Ovary (tissue), 10 donors: ENCODE measurements at places on chromosomes 3 and 15.

DNA sequence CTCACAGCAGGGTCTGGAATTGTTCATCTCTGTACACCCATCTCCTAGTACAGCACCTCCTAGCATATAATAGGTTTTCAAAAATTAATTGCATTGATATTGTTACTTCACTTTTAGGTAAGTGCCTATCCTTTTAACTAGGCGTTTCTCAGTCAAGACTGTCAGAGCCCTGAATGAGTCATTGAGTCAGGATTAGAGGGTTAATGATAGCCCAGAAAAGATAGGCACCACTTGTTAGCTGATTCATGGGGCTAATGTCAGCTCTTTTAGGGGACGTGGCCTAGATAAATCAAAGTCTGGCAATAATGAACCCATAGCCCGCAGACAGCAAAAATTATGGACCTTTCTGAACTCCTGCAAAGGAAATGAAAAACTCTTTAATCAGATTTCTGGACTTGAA is 42.9 kb downstream of the TIMP4 start:
- no peak for DNase-seq

GRCh38 chr3:134666466-134666865 is 15.6 kb upstream of the KY start:
- DNase-seq = no peak

- no peak for DNase-seq
Observed at GRCh38 chr3:127908951-127909350, 6.1 kb upstream of the KBTBD12 start.

- no peak for DNase-seq
Observed at GRCh38 chr15:41258750-41259471, 27.8 kb downstream of the CHP1 start.

GRCh38 chr3:51739110-51739509 is 32.2 kb downstream of the GRM2 start:
- DNase-seq = no peak

- peak; percentile 66 for DNase-seq
Observed at GRCh38 chr15:62742409-62743171, 300.0 kb upstream of the TPM1 start.

DNA sequence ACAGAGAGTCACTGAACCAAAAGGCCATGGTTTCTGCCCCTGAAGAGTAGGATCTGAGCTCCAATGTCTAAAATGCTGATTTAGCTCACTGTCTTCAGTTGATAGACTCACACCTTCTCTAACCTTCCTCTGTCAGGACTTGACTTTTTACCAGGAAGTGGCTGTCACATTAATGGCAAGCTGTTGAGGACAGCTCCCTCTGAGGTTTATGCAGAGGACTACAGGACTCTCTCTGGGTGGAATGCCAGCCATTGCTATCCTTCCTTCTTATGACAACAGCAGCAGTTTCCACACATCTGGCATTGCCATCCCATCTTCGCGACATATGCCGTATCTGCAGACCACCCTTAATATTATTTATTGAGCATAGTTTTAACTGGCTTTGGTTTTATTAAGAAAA is 103.8 kb upstream of the PRICKLE2 start:
- no peak for DNase-seq

GRCh38 chr3:136787349-136787748 is 31.6 kb upstream of the SLC35G2 start:
- DNase-seq = no peak

GRCh38 chr3:141851411-141851810 is 25.0 kb upstream of the ATP1B3 start:
- no peak for DNase-seq

- DNase-seq = no peak
Observed at GRCh38 chr3:141391991-141392316, 23.6 kb downstream of the ZBTB38 start.

DNA sequence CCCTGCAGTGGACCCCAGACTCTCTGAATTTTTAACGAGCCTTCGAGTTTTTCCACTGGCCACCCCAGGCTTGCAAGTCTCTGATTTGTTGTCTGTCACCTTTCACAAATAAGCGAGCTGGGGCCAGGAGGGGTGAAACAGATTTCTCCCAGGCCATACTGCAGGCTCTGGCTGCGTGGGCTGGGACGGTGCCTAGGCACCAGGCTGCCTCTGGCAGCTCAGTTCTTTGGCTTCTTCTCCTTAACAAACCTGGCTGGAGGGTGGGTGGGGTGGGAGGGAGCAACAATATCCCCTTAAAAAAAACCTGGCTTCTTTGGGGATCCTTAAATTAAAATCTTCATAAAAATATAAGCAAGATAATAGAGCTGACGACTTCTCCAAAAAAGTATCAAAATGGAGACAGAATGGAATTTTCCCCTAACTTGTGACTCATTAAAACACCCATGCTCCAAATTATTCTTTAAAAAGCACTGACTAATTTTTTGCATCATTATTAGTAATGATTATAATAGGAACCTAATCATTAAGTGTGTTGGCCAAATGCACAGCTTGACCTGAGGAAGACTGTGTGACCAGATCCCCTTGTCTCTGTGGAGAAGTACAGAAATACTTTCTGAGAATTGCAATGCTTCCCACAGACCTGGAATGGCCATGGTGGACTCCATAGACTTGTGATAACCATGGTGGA is 84.1 kb downstream of the SNRK start:
- DNase-seq = no peak

- no peak for DNase-seq
Observed at GRCh38 chr15:73630921-73631362, 2.2 kb downstream of the NPTN start.

GRCh38 chr15:56469483-56469882 is 4.5 kb upstream of the MNS1 start:
- DNase-seq = no peak

DNA sequence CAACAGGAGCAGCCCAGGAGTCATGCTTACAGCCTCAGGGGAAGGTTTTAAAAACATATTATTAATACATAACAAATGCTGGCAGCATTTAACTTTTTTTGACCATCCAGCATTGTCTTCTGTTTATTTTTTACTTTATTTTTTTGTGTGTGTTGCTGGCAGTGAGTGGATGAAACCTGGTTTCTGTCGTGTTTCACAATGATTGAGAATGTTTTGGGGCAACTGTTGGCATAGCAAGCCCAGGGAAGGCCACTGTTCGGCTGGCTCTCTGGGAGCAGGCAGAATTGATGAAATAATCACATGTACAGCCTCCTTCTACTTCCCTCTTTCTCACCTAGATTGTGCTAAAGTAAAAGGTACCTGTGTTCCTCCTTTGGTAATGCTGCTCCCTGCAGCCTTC is 190.2 kb downstream of the NR1D2 start:
- no peak for DNase-seq
